ENCODE measurements at places on chromosomes 3 and 15. TPM values are rescaled to one million over a fixed set of nuclear protein-coding genes. Genes with fewer than 3 reads are reported as not detected.

DNA sequence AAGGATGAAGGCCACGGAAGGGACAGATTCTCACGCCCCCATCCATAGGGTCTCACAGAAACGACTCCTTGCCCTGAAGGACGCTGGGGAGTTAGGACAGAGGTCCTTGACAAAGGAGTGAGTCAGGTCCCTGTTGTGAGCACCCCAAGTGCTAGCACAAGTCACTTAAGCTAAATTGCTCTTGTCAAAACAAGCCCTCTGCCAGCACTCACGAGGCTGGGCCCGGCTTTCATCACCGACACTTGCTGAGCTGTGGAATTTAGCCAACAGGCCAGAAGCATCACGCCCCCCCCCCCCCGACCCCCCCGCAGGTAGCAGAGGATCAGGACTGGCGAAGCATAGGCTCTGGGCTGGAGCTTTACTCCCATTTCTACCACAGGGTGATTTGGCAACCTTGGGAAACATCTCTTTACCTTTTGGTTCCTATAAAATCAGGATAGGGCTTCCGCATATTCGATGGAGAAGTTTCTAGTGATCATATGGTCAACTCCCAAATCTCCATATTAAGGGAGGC is 75.4 kb downstream of the ADCY5 start:
- no peak for DNase-seq

- DNase-seq, result no peak
These were observed 550.0 kb downstream of the AGBL1 start for GRCh38 chr15:86629409-86630356.

DNA sequence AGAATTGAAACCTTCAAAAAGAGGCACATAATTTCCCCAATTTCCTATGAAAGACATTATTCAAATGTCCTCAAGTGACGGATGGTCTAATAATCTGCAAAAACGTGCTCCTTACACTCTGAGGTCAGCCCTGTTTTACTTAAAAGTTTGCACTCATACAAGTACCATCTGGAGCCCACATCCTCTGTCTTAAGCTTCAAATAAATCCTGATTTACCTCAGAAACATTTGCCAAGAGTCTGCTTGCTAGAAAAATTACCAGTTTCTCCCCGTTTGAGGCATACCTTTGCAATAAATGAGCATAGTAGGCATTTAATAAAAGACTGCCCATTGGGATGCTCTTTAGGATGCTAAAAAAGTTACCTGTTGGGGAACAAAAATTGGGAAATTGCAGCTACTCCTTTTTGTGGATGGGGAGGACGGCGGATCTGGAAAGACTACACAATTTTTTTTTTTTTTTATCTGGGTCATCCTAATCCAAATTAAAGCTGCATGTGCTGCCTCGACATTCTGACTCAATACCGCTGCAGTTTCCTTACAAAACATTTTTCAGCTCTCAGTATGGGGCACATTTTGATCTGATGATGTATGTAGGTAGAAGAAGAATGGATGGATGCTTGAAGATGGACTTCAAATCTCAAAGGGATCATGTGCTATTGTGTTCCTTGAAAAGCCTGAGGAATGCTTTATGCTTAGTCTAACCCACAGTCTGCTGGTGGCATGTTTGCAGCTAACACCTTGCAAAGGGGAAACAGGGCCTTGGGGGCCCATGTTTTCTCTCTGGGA is 233.7 kb upstream of the ADAMTS9 start:
- DNase-seq, result no peak

DNA sequence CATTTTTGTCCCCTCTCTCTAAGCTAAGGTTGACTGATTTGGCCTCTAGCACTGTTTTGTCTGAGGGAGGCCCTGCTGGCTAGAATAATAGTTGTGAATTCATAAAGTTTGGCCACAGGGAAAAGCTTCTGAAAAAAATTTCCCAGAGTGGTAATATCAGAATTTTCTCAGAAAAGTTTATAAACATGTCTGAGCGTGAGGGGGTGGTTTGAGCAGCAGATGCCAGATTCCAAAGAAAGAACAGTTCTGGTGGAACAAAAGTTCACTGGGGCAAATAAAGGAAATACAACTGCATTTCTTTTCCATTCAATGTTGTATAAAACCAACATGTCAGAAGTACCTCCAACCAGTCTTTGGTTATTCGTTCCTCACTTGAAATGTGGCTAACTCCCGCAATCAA is 61.2 kb downstream of the CLDN1 start:
- no peak for DNase-seq

DNA sequence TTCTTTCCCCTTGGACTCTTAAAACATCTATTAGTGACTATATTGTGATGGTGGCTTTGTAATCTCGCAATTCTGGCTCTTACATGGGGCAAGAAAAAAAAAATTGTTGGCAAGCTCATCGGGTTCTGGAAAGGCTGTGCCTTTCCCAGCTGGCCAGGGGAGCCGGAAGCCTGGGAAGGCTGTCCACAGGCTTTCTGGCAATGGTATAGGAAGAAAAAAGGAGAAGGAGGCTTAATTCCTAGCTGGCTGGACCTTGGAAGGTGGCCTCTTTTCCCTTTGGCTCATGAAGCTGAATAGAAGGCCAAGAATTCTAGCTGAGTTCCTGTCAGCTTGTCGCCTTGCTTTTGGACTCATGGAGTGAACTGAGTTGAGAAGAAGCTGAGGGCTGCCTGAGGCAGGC is 243.5 kb upstream of the SEMA6D start:
- no peak for DNase-seq

- DNase-seq, result peak; percentile 77
These were observed at the start of gene TMEM44 for GRCh38 chr3:194633349-194634004. TSS of gene TMEM44 (minus strand) at chr3:194633419. CDS start at chr3:194633215, 204 bp downstream.

GRCh38 chr3:44762170-44762677 is 630 bp downstream of the KIF15 start:
- no peak for DNase-seq

- no peak for DNase-seq
These were observed 47.4 kb downstream of the TJP1 start for GRCh38 chr15:29774900-29775299.

Gene P3H2
- total RNA-seq, result not detected

Gene ADAMTS17
- 5.1 TPM for total RNA-seq
